CD4-positive, alpha-beta memory T cell (primary cell): ENCODE measurements at places on chromosomes 2 and 18.
A peak's percentile ranks its signal among the peaks of the same experiment; 100 is the strongest.

DNA sequence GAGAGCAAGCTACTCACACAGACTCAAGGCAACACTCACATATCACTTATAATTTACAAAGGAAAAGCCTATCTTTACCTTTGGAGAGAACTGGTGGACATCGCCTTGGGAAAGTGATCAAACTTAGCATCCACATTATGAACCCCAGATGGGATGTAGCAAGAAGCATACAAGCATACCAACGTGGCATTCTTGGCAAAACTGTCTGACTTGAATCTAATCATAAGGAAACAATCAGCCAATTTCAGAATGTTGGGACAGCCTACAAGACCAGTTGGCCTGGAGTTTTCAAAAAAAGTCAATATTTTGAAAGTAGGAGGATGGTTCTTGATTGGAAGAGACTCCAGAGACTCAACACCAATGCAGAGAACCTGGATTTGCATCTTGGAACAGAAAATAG lies 79.1 kb upstream of the PMAIP1 start:
- DNase-seq = no peak

- DNase-seq = no peak
Measured at GRCh38 chr2:96188821-96189526, 19.7 kb downstream of the STARD7 start.

DNA sequence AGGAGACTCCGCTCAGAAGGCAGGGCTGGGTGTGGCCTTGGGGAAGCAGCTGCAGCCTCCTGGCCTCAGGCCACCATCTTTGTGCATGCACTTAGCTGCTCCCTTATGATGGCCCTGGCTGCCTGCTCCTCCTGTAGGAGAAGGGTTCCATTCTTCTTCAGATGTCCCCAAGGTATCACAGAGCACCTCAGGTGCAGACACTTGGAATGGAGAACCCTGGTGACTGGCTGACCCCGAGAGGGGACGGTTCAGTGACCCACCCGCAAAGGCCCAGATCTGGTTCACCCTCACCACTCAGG lies 9.6 kb downstream of the GPAT2 start:
- no peak for DNase-seq

GRCh38 chr2:226408141-226408540 lies 391.5 kb downstream of the IRS1 start:
- no peak for DNase-seq

DNA sequence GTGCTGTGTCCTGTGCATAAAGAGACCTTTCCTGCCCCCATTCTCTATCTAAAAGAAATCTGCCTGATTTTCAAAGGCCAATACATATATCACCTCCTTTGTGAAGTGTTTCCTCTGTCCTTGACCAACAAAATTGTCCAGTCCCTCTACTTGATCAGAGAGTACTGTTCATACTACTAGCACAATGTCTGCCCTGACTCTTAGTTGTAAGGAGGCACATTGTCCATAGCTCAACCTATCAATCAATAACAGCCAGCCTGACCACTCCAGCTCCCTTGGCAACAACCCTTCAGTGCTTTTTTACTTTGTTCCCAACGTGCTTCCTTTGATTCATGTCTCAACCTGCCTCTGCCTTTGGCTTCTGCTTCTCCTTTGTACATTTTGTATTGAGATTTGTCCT lies 398.9 kb downstream of the TRIB2 start:
- no peak for DNase-seq

GRCh38 chr2:3665886-3666612 lies 8.0 kb downstream of the ALLC start:
- DNase-seq = no peak

DNA sequence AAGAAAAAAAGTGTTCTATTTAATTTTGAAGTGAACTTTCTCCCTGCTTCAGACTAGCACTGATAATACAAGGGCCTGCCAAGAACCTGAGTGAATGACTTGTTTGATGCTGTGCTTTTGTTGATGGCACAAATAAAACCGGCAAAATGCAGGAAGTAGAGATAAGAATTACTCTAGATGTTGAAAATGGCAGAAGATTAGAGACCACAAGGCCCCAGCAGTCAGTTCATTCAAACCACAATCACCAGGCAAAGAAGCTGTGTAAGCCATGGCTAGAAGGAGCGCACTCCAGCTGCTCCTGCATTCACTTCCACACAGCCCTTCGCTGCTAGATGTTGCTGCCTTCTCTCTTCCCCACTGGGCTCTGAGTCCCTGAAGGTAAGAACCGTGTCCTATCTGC lies 297.1 kb downstream of the AGPS start:
- DNase-seq = no peak

DNA sequence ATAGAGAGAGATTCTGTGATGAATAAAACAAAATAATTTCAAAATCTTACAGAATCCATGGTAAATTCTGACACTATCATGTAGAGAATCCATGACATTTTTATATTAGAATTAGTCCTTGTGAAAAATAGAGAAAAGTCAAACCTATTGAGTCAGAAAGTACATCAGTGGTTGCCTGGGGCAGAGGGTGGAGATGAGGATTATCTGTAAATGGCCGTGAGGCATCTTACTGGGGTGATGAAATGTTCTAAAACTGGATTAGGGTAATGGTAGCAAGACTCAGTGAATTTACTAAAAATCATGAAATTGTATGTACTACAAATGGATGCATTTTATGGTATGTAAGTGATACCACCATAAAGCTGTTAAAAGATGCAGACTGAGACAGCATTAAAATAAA lies 323.1 kb downstream of the SLC8A1 start:
- DNase-seq = no peak

DNA sequence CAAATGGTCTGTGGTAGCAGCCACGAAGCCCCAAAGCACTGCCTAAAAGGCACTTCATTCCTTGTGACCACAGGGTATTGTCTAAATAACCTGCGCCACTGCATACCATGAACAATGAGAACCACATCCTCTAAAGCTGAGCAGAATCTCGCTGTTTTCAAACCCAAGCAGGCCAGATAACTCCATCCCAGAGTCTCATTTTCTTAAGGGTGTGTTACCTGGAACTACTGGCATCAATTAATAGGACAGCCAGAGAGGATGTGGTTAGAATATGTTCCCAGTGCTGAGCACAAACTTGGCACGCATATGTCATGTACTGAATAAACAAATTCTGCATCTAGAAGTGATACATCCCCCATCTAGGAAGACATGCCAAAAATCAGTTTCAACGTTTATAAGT lies 13.0 kb downstream of the VPS4B start:
- peak; percentile 16 for DNase-seq

DNA sequence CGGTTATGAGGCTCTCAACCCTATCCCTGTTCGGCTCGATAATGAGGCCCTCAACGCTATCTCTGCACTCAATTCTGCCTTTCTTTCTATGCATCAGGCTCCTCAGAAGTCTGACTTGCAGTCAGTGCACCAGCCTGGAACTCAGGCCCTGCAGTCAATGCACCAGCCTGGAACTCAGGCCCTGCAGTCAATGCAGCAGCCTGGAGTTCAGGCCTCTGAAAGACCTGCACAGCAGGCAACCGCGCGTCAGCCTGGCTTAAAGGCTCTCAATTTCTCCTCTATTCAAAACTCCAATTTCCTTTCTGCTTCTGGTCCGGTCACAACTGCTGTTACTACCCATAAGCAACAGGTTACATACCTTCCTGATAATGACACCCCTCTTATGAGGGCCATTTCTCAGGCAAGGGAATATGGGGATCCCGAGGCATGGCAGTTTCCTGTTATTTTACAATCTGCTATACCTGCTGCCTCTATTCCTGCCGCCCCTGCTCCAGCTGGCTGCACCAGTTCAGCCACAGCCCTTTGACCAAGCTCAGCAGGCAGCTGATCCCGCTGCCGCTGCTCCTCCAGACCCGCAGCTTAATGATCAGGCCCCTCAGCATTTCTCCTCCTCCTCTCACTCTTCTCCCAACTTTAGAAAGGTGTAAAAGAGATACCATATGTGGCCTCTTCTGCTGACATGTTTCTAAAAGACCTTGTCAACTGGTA lies 933.6 kb upstream of the FANCL start:
- DNase-seq = no peak

DNA sequence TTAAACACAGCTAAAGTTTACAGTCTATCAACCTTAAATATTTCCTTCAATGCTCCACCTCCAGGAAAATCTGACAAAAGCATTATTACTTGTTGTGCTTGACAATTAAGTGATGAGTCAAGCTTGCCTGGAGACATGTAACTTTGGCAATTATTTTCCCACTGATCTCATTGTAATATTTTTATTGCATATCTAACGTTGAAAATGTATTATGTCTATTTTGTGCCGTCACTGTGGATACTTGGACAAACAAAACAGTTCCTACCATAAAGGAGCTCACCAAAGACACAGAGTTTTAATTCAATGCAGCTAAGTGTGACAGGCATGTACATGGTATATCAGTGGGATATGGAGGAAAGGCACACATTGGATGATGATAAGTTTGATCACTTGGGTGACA lies 24.7 kb downstream of the RNF103 start:
- no peak for DNase-seq

- DNase-seq = no peak
Measured at GRCh38 chr18:76885001-76885400, 62.6 kb downstream of the ZNF236 start.

- no peak for DNase-seq
Measured at GRCh38 chr2:33083699-33084387, 137.1 kb downstream of the LTBP1 start.

GRCh38 chr18:27861539-27861938 lies 315.4 kb downstream of the CDH2 start:
- DNase-seq = no peak

DNA sequence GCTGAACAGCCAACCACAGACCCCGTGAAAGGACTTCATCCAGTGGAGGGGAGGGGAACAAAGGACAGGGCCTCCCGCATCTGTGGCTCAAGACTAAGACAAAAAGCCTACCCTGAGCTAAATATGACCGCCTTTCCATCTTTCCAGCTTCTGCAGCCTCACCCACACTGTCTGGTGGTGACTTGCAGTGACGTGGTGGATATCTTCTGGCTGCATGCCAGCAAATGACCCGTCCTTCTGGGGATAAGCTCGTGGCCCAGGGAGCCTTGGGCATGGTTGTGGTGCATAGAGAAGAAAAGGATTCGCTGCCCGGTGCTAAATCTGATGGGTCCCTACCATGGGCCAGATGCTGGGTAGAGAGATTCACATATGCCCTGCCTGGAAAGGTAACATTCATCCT lies 8.7 kb upstream of the NGEF start:
- DNase-seq = no peak

GRCh38 chr2:159456500-159457426 lies 159.6 kb downstream of the BAZ2B start:
- DNase-seq = no peak

GRCh38 chr2:124566518-124566970 lies 541.5 kb downstream of the CNTNAP5 start:
- no peak for DNase-seq

- no peak for DNase-seq
Measured at GRCh38 chr2:208360259-208361076, 46.1 kb upstream of the PTH2R start.

GRCh38 chr2:67289921-67290371 lies 107.2 kb upstream of the ETAA1 start:
- DNase-seq = no peak

DNA sequence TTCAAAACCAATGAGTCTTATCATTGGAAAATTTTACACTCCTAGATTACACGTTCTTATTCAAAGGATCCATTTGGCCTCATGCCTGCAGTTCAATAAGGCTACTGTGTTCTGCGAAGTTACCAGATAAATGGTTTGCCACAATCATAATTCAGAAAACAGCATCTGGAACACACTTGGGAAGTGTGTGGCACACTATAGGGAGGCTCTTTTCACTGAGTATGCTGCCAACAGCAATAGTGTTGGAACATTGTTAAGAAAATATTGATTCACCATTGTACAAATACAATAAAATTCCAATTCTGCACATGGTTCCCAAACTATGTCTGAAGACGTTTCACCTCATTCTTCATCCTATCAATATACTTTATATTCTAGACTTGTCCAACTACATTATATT lies 141.4 kb upstream of the DOK6 start:
- no peak for DNase-seq

GRCh38 chr2:70946832-70947442 lies 11.2 kb downstream of the ATP6V1B1 start:
- peak; percentile 47 for DNase-seq

DNA sequence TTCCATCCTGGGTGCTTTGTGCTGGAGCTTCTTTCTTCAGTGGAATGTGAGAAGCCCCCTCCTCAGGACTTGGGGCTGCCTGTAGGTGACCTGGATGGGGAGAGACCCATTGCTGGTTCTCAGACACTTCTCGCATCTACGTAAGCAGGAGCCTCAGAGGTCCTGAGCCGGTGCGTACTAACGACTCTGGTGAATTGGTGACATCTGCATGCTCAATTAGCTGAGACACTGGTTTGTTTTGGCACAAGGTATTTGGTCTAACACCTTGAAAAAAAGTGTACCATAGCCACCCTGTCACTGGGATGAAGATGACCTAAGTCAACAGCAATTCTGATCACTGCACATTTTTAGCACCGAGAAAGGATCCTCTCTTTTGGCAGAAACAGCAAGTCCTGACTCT lies 57.7 kb downstream of the LRRC30 start:
- DNase-seq = no peak

GRCh38 chr2:230925879-230926765 lies 1.1 kb upstream of the GPR55 start:
- no peak for DNase-seq

GRCh38 chr2:40420478-40420877 lies 31.4 kb downstream of the SLC8A1 start:
- DNase-seq = no peak

DNA sequence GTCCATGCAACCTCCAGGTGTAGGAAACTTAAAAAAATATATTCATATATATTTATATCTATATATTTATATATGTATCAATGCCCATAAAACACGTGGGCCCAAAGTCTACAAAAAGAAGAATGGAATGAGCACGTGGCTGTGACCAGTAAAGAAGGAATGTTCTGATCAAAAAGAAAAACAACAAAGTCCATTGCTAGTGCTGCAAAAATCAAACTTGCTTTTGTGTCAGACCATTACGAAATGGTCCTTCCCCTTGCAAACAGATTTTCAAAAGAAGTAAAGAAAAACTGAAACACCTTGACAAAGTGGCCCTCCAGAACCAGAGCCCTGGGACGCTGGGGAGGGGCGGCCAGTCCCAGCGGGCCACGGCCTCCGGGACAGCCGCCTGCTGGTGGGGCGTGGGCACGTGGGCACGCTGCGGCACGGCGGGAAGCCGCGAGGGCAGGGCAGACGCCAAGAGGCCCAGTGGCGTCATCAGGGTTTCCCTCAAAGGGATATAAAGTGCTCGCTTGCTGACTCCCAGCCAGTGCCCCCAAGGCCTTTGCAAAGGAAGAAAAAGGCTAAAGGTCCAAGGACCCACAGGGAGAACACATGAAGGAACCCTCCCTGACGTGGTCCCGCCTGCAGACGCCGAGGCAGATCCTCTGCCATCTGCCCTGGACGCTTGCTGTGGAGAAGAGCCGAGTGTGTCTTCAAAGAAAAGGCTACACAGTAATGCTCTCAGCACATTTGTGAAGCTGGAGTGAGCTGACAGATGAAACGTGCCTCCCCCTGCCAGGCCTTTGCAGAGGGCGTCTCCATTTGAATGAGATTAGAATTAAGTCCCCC lies 201.8 kb downstream of the TWIST2 start:
- no peak for DNase-seq

DNA sequence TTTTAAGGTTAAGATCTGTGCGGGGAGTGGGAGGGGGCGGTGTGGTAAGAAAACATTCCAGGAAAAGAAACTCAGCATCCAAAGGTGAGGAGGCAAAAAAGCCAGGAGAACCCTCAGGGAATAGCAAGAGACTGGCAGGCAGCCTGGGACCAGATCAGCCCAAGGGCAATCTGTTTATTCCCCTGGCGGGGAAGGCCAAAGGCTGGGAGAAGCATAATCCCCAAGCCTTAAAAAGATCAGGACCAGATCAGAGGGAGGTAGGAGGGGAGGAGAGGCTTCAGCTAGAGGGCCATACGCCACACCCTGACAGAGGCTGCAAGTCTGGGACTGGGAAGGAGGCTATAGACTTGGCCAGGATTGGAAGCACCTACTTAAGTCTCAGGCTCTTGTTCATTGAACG lies 163.0 kb upstream of the PXDN start:
- DNase-seq = no peak
